ENCODE measurements at places on chromosomes 11 and 22. TPM values are rescaled to one million over a fixed set of nuclear protein-coding genes. Genes with fewer than 3 reads are reported as not detected.

GRCh38 chr11:116773203-116774097, 663 bp upstream of the BUD13 start:
- DNase-seq: peak; percentile 65

GRCh38 chr11:70678931-70679900, 280.9 kb downstream of the CTTN start:
- DNase-seq: no peak

DNA sequence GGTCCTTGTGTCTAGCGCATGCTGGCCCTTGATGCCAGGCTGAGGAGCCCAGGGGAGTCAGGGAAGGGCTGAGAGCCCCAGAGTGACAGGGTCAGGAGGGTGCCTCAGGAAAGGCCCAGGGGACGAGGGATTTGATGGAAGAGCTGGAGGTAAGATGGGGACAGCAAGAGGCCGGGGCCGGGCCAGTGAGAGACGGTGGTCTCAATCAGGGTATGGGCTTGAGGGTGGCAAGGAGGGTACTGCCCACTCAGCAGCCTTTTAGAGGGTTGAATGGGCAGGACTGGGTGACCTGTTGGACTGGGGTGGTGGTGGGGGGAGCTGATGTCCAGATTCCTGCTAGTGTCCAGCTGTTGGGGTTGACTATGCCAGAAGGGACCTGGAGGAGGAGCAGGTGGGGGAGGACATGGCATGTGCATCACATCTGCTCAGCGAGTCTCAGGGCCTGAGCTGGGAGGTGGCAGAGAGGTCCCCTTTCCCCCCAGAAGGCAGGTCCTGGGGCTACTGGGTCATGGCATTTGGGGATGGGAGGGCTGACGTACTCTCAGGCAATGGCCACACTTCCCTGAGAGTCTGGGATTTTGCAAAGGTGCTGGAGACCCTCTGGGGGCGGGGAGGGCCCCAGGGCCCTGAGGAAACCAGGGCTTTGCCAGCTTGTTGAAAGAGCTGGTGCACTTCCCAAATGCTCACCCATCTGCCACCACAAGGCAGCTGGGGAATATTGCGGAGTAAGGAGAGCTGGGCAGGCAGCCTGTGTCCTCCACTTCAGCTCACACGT, 18.4 kb downstream of the MYO7A start:
- no peak for DNase-seq

DNA sequence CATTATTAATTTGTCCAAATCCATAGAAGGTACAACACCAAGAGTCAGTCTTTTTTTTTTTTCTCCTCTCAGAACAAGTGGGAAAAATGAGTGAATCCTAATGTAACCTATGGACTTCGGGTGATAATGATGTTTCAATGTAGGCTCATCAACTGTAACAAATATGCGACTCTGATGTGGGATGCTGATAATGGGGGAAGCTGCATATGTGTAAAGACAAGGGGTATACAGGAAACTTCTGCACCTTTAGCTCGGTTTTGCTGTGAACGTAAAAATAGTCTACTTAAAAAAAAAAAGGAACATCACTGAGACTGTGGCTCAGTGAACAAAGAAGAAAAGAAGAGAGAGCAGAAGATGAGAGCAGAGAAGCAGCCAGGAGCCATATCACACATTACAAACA, 78.3 kb upstream of the ARHGAP32 start:
- DNase-seq: no peak

GRCh38 chr11:125079151-125079877, 16.2 kb downstream of the SLC37A2 start:
- no peak for DNase-seq

GRCh38 chr11:110903830-110904229, 191.6 kb upstream of the ARHGAP20 start:
- DNase-seq: no peak

DNA sequence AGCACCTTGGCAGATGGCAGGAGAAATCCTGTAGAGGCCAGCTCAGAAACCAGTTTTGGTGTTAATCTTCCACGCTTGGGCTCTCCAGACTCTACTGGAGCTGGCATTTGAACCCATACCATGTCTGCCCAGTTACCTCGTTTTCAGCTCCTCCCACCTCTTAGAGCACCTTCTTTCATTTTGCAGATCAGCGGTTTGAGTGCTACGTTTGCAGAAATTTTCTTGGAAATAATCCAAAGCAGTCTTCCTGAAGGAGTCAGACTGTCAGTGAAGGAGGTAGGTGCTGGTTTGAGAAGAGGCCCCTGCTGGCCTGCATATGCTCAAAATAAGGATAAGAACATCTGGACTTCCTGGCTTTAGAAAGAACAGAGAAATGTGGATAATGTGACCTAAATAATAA, 13.7 kb downstream of the COA4 start:
- DNase-seq: no peak

- no peak for DNase-seq
Measured at GRCh38 chr11:12626616-12627015, 47.6 kb upstream of the TEAD1 start.

- no peak for DNase-seq
Measured at GRCh38 chr11:13268791-13269190, 8.8 kb upstream of the BMAL1 start.

- DNase-seq: peak; percentile 43
Measured at GRCh38 chr11:61587541-61587941, 6.7 kb upstream of the SYT7 start.

- no peak for DNase-seq
Measured at GRCh38 chr11:93743291-93743690, 1.8 kb downstream of the C11orf54 start.

DNA sequence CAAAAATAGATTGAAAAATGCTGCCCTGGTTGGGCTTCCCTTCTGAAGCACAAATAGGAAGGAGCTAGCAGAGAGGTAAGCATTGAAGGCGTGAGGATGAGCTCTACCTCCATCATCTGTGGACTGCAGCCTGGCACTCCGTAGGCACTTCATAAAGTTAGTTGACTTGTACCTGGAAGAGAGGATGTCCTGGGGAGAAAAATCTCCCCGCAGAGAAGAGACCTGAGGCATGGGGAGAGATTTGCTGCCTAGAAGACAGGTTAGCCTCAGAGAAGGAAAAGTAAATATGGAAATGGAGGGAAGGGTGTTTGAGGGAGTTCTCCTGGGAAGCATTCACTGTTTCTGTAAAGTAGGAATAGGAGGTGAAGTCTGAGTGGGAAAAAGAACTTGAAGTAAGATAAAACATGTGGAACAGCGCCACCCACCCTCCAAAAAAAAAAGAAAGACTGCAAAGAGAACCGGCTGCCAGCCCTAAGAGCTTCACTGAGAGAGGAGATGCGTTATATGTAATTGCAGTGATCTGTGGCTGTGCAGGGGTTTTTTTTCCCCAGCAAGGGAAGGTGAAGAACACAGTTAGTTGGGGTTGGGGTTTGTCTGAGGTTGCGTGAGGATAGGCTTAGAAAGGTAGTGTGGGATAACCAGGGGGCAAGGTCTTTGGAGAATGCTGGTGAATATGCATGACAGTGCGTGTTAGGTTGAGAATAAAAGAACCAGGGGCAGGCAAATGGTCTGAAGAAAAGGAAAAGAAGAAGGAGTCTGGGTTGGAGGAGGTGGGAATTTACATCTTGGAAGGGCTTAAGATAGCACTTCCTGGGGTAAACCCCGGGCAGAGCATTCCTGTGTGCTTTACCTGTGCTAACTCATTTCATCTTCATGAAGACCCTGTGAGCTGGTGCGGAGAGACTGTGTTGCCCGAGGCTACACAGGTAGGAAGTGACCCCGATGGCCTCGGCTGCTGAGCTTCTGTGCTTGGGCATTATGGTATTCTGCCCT, 16.0 kb downstream of the TNRC6B start:
- no peak for DNase-seq

DNA sequence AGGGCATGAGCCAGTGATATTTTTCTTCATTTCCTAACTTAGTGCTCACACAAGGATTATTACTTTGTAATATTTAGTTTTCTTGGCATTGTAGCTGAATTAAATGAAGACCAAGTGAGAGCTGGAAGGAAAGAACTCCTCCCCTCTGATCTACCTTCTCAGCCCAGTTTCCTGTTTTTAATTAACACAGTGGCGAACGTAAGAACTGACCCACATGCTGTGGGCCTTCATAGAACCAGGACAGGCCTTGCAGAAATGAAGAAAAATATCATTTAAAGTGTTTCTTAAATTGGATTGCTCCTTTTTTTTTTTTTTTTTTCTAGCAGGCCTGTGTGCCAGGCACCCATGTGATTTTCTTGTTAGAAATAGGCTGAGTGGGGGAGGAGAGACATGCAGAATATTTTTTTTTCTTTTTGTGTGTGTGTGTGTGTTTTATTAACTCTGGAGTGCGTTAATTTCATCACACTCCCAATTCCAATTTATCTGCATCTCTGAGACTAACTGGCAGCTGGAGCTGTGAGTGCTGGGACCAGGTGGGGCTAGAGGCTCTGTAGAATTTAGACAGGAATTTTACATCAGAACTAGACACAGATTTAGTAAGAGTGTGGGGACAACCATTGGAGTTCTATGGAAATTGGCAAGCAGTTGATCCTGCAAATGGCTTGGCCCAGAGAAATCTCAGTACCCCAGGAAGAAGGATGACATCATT, 320.5 kb downstream of the DDX10 start:
- no peak for DNase-seq

DNA sequence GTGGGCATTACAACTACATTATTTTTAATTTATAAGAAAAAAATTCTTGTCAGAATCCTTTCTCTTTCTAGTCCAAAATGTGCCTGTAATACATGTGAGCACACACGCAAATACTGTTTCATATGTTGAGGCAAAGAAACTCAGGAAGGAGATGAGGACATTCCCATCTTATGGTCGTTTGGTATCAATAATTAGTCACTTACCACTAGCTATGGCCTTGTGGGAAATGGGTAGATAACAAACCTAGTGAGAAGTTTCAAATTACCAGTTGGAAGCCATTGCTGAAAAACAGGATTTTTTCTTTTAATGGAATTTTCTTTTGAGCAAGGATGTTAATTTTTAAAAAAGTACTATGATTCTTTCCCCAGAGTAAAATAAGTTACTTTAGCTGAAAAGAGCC, 25.7 kb downstream of the AMOTL1 start:
- no peak for DNase-seq

DNA sequence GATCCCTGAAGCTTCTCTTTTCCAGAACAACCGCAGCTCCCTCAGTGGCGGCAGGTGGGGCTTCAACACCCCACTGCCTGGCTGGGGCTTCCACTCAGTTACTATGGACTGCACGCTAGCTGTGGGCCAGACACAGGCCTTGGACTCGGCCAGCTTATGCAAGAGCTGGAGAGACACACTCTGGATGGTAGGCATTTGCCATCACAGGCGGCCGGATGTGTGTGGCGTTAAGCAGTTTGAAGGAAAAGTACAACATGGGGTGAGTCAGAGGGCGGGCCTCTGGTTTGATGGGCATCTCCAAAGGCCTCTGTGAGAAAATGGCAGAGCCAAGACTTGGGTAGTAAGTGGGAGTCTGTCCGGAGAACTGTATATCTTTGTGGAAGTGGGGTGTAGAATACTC, 17.6 kb downstream of the KCNJ4 start:
- no peak for DNase-seq

DNA sequence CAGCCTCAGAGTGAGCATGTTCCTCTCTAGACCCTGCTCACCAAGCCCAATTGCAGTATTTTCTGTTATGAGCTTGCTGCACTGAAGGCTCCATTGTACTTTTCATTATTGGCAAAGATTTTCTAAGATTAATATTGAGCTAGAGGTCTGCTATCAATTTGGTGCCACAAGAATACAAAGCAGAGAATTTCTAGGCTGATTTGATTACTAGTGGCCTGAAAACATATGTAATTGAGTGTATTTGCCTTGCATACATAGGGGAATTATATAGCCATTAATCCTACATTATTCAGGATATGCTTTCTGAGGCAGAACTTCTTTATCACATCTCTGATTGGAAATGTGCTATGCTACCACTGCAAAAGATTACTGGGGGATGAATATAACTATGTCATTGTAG, 322.9 kb upstream of the ZC3H12C start:
- DNase-seq: no peak

DNA sequence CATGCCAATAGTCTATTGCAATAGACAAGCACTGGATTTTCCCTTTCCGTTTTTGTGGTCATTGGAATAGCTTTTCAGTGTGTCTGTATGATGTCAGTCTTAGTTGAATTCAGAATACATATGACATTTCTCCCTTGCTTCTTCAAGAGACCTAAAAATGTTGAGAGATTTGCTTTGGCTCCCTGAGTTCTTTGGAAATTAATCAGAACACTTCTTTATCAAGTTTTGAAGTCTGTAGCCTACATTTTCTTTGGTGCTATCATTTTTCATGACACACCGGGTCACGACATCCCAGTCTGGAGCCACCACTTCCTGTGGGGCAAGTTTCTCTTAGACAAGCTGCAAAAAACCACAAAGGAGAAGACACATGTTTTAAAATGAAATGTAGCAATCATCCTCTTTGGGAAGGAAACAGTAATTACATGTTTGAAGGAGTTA, 847.1 kb downstream of the OPCML start:
- no peak for DNase-seq

YPEL4 gene
- not detected for total RNA-seq

GSTT2B gene
- 6.0 TPM for total RNA-seq

C11orf65 gene
- total RNA-seq: 0.69 TPM

CRELD2 gene
- 207 TPM for total RNA-seq

HTR3A gene
- not detected for total RNA-seq

NAALAD2 gene
- 30.9 TPM for total RNA-seq

Measured in endothelial cell (in vitro differentiated cells).